AG09309 (cell line): ENCODE measurements at places on chromosomes 2 and 18.

DNA sequence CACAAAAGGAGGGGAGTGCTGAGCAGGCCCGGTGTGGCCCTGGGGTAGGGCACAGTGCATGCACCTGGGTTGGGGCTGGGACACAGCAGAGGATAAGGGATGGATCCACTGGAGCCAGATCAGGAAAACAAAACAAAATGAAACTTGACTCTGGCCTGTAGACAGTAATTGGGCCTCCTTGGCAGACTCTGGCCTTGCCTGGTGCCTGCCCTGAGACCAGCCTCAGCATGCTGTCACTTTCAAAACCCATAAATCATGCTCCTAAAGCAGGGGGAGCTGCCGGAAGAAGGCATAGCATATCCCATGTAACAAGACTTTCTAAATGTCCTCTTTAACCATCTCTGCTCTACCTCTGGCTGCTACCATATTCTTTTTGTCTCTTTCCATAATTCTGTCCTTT is 61.1 kb upstream of the IGFBP5 start:
- no peak for DNase-seq

DNA sequence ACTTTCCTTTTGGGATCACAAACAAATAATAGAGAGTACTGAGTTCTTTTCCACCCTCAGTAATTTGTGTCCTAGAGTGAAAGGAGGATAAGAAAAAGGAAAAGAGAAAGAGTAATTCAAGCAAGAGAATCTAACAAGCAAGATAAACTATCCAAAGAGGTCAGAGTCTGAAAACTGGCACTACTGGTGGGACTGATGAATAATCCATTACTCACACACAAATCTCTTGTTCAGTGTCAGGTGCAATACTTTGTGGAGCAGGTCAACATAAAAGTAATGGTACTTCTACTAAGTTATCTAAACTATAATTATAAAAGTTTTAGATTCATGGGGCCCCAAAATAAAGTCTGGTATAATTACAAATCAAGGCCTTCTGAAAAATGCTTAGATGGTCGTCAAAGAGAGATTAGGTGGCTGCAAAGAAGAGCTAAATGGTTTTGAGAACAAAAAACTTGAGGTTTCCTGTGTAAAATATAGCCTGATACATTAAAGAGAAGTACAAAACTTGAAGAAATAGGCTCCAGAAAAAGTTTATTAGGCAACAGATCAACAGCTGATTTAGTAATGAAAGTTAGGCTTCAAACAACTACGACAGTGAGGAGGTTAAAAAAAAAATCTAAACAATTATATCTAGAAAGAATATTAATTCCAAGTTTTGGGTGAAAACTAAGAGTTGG is 109.4 kb downstream of the BAZ2B start:
- DNase-seq = no peak

DNA sequence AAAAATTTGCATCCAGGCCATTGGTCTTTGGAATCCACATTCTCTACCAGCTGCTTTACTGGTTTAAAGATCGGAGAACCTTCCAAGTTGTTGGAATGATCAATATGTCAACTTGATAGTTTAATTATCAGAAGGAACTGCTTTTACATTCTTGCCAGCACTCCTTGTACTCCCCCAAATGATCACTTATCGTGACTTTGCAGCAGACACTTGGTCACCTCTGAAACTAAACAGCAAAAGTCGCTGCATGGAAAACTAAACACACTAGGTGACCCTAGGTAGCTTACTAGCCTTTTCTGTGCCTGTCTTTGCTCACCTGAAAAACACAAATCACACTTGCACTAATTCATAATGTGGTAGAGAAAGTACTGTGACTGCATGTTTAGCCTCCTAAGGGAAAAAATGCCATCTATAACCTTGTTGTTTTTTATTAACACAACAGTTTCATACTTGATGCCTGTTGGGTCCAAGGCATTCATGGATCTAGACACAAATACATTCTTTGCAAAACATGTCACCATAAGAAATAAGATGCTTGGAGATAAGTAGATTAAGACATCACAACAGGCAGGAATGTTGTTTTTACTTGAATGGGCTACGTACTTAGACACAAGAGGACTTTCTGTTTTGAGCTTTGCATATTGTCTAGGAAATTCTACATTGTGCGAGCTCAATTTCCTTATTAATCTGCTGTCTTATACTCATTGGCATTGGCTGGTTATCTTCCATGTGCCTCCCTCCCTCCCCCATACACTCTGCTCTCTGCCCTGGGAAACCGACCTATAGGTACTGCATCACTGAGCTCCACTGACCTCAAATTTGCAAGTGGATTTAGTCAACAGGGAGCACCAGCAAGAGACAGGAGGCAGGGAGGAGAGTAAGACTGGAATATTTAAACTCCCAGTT is 219.1 kb upstream of the STK17B start:
- no peak for DNase-seq

GRCh38 chr2:54642677-54643430 is 80.6 kb upstream of the EML6 start:
- no peak for DNase-seq

DNA sequence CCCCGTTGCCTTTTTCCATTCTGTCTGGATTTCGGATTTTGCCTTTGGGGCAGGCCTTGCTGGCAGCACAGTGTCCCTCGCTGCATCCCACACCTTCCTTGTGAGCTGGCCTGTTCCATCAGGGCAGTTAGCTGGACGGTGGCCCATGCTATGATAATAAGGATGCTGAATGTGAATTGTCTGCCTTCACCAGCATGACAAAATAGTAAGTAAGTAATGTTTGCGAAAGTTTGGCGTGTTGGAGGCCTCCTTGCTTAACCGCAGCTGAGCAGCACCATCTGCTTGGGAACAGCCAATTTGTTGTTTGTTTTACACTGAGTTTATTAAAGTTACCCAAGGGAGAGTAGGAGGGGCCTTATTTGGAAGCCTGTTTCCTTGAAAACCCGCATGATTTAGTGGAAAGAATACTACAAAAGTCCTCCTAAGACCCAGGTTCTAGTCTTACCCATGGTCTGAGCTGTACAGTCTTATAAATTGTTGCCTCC is 469.7 kb upstream of the FANCL start:
- DNase-seq = no peak

- no peak for DNase-seq
These were observed 87.8 kb upstream of the BCL2L11 start for GRCh38 chr2:111032721-111033429.

DNA sequence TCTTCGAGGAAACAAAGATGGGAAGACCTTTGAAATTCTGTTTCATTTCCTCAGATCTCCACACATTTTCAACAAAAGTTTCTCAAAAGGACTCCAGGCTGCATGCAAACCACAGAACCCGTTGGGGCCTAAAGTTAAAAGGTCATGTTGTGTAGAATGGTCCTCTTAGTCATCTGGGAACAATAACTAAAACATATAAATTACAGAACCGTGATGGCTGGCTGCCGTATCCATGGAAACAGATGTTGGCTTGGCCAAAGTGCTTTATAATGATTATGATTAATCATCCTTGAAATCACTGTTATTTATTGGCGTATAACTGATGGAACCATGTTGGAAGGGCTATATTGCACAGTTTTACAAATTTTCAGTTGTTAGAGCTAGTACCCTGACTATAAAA is 182.8 kb upstream of the CRIM1 start:
- no peak for DNase-seq

DNA sequence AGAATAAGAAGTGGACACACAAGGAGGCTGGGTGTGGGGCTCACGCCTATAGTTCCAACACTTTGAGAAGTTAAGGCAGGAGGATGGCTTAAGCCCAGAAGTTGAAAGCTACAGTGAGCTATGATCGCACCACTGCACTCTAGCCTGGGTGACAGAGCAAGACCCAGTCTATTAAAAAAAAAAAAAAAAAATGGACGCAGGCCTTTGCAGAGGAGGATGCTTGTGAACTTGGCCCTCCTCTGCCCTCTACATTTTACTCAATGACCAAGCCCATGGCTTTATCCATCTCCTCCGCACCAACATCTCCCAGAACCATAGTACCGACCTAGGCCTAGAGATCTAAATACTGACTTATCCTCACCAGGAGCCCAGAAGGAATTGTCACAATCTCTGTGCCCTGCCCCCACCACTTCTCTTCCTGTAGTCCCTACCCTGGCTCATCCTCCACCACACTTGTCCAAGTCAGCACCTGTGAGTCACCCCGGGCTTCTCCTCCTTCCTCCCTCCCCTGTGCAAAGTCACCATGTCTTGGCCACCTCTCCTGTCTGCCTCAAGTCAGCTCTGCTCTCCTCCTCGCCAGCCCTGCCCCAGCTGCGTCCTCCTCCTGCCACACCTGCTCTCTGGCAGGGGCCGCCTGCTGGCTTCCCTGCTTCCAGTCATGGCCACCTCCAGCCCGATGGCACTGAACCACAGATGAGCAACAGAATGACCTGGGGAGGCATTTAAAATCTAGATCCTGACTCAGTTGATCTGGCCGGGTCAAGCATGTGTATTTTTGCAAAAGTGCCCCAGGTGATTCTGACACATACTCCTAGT is 35.8 kb upstream of the ASPRV1 start:
- DNase-seq = no peak

DNA sequence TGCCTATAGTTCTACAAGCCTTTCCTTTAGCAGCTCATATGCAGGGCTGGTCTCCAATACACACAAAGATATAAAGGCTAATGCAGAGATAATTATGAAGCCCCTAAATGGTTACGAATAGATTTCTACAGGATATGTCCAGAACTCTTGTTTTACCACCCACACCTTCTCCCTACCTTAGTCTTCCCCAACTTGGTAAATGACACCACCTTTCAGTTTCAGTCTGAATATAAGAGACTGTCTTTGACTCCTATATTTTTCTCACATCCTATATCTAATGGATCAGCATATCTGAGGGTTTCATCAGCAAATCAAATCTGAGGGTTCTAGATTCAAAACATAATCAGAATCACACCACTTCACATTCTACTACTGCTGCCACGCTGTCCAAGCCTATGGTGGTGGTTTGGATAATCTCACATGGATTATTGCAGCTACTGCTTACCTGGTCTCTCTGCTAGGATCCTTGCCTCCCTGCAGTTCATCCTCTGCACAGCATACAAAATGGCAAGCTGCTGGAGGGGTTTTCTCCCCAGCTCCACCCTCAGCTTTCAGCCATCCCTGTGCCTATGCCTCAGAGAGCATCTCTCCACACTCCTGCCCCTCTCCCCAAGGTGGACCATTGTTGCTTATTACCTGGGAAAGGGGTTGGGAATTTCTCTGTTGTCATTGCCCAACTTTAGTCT is 178.0 kb upstream of the SPOPL start:
- no peak for DNase-seq

GRCh38 chr18:48947560-48947959 is 3.2 kb downstream of the SMAD7 start:
- DNase-seq = no peak

- no peak for DNase-seq
These were observed 11.7 kb downstream of the CDH7 start for GRCh38 chr18:65762556-65762955.

GRCh38 chr2:30744823-30745222 is 62.4 kb downstream of the CAPN13 start:
- no peak for DNase-seq

DNA sequence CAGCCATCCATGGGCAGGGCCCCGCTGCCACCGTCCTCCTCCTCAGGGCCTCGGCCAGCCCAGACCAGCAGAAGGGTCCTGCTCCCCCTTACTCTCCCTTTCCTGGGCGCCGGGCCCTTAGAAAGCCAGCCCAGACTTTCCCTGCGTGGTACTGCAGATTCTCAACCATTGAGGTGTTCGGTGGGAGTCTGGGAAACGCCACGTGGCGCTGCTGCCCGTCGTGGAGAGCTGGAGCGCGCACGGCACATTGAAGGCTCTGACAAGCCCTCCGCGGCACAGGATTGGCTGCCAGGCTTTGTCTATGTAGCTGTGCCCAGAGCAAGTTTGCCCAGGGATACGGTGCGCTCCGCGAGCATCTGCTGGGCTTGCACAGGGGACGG is 10.4 kb upstream of the KLHL30 start:
- no peak for DNase-seq

GRCh38 chr2:241950413-241951315 is 81.1 kb downstream of the RTP5 start:
- DNase-seq = no peak

- no peak for DNase-seq
These were observed 7.3 kb downstream of the SCG2 start for GRCh38 chr2:223594831-223595230.

- DNase-seq = no peak
These were observed 144.7 kb upstream of the ITGA4 start for GRCh38 chr2:181312515-181312927.

DNA sequence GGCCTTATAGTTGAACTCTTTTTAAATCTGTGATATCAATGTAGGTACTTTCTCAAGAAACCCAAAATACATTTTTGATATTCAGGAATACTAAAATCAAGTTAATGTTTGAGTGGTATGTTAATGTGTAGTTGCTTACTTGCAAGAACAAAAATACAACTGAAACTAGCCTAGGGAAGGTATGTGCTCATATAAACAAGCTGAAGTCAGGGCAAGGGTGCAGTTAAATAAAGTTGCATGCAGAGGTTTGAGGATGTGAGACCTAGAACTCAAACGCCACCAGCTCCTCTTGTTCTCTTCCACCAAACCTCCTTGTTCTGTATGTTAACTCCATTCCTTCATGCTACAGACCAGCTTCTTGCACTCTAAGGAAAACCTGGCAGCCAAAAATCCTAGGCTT is 388.3 kb upstream of the SMIM21 start:
- no peak for DNase-seq

DNA sequence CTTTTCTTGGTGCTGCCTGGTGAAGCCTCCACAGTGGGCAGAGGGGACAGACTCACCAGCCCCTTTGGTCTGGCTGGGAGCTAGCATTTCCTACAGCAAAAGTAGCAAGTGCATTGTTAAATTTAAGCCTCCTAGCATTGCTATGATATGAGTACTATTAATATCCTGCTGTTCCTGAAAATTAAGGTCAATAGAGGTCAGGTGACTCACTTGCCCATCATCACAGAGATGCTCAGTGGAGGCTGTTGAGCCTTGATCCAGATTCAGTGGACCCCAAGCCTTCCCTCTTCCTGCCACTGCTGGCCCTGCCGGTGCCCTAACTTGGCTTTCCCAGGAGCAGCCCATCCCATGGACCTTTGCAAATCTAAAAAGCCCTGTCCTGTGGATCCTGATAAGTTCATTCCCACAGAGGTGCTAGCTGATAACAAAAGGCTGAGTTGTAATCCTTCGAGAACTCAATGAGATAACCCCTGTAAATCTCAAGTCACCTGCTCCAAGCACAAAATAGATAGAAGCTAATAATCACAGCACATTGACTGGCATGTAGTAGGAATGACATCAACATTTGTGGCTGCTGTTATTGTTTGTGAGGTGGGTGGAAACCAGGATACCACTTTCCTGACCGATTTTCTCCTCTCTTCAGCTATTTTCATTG is 84.4 kb downstream of the THNSL2 start:
- no peak for DNase-seq

- DNase-seq = no peak
These were observed 435.7 kb downstream of the ZEB2 start for GRCh38 chr2:144084114-144084661.

- DNase-seq = no peak
These were observed 340.3 kb downstream of the CELF4 start for GRCh38 chr18:37225279-37225678.
